ENCODE measurements at places on chromosomes 3 and 15.

GRCh38 chr15:41940441-41940857 lies 31.9 kb downstream of the EHD4 start:
- DNase-seq, result peak; percentile 84

GRCh38 chr15:74240002-74240568 lies 4.0 kb downstream of the CCDC33 start:
- no peak for DNase-seq

- no peak for DNase-seq
Observed at GRCh38 chr15:80581976-80582375, 113.1 kb upstream of the ABHD17C start.

DNA sequence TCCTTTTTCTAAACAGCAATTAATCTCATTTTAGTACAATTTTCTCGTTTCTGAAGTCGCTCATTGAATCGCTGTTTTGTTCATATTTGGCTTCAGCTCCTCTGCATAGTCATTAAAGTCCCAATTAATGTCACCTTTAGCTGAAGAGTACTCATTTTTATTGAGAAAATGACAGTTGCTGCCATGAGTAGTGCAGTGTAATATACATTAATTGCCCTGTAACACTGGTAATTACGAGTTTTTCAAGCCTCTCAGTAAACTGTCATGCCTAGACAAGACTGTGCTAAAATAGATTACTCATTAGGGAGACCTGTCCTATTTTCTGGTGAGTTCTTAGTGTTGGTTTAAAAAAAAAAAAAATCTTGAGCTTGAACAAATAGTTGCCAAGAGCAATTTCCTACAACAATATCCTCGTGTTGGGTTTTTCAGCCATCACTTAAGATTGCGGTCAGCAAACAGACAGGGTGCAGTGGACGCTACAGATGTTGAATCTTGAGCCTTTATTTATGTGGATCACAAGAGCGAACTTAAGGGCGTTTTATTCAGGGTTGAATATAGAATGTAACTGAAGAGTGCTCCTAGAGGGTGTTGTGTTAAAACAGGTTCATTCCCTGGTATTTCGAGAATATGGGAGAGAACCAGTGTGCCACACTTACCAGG lies 176.0 kb downstream of the CDIN1 start:
- DNase-seq, result no peak

GRCh38 chr15:69433831-69434230 lies 18.8 kb upstream of the RPLP1 start:
- DNase-seq, result no peak

- no peak for DNase-seq
Observed at GRCh38 chr3:185933374-185934173, 4.2 kb downstream of the TRA2B start.

DNA sequence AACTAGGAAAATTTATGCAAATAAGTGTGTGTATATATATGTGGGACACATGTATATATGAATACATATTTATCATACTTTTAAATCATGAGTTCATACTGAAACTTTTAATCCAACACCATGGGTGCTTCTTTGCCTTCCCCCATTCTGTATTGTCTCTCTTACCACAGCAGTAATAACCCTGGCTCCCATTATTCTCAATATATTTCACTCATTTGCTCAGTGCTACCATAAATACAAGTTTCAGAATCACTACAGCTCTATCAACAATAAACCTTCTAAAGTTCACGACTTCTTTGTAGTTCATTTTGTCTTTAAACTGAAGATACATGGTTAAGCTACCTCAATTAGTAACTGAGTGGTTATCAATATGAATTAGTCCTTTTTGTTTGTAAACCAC lies 82.2 kb downstream of the PCCB start:
- DNase-seq, result no peak

GRCh38 chr15:48415036-48415886 lies 84.0 kb downstream of the DUT start:
- DNase-seq, result no peak

DNA sequence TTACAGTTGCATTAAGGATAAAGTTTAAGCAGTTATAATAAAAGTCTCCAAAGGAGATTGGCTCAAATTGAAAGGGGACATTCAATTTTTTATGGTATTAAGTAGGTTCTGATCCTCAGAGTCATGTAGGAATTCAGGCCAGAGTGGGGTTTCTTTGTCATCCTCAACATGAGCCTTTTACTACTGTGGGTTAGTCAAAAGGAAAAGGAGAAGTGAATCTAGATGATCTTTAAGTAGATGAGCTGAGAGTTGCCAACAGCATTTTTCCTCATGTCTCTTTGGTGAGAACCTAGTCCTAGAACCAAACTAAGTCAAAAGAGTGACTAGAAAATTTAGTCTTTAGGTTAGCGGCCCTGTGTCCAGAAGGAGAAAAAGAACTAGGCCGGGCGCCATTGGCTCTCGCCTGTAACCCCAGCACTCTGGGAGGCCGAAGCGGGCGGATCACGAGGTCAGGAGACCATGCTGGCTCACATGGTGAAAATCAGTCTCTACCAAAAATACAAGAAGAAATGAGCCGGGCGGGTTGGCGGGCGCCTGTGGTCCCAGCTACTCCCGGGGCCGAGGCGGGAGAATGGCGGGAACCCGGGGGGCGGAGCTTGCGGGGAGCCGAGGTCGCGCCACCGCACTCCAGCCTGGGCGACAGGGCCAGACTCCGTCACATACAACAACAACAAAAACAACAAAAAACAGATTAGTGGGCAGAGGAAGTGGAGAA lies 4.2 kb upstream of the CHL1 start:
- no peak for DNase-seq

DNA sequence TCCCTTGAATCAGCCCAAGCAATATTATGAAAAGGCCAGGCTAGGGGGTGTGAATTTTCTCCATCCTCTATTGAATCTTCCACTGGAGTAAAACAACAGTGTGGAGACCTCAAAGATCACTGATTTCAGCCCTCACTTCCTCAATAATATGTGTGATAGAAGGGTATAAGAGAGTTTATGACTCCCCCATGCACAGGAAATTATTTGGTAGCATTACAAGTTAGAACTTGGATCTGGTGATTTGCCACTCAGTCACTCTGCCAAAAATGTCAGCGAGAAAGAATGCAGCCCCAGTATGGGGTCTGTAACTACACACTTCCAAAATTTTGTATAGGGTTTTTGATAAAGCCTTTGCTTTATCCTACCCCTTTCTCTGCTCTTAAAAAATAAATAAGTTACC lies 81.0 kb upstream of the KCNMB2 start:
- DNase-seq, result no peak

- DNase-seq, result no peak
Observed at GRCh38 chr3:98780343-98780742, 17.2 kb downstream of the ST3GAL6 start.

GRCh38 chr15:27427276-27427675 lies 456.3 kb downstream of the GABRG3 start:
- no peak for DNase-seq

DNA sequence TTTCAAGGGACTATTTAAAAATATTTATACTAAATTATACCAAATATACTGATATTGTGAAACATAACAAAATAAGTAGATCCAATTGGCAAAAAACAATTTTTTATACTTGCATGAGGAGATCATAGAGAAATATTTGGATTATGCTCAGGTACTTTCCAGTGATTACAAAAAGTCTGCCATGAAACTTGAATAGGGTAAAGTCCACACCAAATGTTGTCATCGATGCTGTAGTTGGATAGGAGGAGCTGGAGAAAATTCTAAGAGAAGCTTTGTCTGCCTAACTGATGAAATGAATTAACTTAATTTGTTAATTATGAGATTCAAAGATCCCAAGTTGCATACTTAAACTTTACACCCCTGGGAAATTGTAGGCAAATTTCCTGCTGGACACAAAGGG lies 93.3 kb downstream of the SI start:
- DNase-seq, result no peak

DNA sequence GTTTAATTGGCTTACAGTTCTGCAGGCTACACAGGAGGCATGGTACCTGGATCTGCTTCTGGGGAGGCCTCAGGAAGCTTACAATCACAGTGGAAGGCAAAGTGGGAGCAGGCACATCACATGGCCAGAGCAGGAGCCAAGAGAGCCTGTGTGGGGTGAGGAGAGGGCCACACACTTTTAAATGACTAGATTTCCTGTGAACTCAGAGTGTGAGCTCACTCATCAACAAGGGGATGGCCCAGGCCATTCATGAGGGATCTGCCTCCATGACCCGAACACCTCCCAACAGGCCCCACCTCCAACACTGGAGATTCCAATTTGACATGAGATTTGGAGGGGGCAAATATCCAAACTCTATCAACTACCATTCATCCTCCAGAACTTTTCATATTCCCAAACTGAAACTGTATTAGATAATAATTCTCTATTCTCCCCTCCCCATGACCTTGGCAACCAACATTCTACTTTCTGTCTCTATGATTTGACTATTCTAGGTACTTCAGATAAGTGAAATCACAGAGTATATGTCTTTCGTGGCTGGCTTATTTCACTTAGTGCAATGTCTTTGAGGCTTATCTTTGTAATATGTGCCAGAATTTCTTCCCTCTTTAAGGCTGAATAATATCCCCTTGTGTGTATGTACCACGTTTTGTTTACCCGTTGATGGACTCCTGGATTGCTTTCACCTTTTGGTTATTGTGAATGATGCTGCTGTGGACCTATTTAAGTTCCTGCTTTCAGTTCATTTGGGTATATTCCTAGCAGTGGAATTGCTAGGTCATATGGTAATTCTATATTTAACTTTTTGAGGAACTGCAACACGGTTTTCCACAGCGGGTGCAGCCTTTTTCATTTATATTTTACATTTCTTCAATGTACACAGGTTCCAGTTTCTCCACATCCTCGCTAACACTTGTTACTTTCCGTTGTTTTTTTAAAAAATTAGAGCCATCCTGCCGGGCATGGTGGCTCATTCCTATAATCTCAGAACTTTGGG lies 43.8 kb downstream of the TKT start:
- DNase-seq, result no peak

GRCh38 chr15:77311618-77312398 lies 108.1 kb downstream of the PEAK1 start:
- no peak for DNase-seq

- DNase-seq, result no peak
Observed at GRCh38 chr15:100291106-100291505, 50.7 kb downstream of the ADAMTS17 start.

GRCh38 chr3:133440652-133441051 lies 40.8 kb downstream of the BFSP2 start:
- DNase-seq, result no peak

DNA sequence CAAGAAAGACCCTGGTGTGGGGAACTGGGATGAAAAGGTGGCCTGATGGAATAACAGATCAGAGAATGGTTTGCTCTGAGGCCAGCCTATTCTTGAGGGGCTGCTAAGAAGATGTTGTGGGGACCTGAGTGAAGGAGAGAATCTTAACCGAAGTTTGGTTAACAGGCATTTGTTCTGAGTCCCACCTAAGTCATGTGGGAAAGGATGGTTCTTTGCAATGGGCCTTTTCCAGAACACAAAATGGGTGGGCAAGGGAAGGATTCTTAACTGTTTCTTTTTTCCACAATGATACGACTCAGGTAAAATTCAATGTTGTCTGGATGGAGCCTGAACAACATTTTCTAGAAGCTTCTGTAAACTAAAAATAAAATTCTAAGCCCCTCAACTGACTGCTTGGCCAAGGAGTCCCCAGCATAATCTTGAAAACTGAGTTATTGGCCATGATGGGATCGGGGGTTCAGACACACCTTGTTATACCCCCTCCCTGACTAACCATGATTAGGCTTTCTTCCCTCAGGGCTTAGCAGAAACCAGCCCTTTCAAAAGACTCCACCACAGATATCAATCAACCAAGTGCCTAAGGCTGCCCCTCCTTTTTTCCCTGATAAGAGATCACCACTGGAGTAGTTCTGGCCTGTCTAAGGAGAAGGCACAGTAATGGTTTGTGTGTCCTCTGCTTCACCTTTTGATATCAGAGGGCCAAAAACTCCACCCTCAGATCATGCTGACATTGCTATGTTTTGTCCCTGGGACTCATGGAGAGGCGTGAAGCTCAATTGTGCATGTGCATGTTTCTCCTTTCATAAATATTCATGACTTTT lies 30.1 kb downstream of the SCN11A start:
- DNase-seq, result no peak

GRCh38 chr3:14920536-14920935 lies 26.8 kb upstream of the NR2C2 start:
- DNase-seq, result no peak

- no peak for DNase-seq
Observed at GRCh38 chr3:139532976-139533375, 6.6 kb downstream of the RBP1 start.

DNA sequence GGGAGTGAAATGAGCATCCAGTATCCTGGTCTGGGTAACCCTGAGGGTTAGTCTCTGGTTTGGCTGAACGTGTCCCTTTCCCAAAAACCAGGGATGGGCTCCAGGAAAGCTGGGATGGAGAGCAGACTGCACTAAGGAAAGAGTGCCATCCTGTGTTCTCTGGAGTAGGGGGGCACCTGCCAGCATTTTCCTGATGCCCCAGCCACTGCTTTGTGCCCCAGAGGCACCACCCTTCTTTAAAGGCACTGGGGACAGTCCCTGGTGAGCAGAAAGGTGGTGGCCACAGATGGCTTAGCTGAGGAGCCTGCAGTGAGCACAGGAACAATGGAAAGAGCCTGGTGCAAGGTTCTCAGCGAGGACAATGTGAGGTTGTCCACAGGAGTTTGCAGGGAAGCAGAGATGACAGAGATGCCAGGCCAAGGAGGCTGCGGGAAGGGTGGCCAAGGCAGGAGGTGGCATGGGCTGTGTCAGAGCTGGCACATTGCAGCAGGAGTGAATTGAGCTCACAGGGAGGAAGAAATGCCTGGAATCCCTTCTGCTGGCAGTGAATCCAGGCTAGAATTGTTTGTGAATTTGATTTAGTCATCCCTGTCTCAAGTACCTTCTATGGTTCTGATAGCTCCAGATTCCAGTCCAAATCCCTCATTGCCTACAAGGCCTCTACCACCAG lies 39.9 kb downstream of the AMOTL2 start:
- no peak for DNase-seq

GRCh38 chr15:64905119-64905831 lies 6.4 kb upstream of the ANKDD1A start:
- DNase-seq, result peak; percentile 80

DNA sequence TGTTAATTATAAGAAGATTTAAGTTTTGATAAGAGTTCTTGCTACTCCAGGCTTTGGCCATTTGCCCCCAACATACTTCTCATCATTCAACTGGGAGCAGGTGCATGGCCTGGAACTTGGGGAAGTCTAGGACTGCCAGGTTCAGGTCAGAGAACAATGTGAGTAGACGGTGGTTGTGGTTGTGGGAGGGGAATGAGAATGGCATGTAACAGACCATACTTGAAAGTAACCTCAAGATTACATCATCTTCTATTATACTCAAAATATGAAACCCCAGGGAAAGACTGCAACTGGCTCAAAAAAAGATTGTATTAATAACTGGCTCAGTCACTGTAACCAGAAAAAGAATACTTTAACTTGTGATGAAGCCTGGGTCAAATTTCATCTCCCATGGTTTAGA lies 364.9 kb upstream of the DPPA4 start:
- peak; percentile 50 for DNase-seq
